AG08396 (cell line): ENCODE measurements at places on chromosomes 4 and X.

GRCh38 chrX:13482746-13483541 lies 86.5 kb upstream of the EGFL6 start:
- no peak for DNase-seq

DNA sequence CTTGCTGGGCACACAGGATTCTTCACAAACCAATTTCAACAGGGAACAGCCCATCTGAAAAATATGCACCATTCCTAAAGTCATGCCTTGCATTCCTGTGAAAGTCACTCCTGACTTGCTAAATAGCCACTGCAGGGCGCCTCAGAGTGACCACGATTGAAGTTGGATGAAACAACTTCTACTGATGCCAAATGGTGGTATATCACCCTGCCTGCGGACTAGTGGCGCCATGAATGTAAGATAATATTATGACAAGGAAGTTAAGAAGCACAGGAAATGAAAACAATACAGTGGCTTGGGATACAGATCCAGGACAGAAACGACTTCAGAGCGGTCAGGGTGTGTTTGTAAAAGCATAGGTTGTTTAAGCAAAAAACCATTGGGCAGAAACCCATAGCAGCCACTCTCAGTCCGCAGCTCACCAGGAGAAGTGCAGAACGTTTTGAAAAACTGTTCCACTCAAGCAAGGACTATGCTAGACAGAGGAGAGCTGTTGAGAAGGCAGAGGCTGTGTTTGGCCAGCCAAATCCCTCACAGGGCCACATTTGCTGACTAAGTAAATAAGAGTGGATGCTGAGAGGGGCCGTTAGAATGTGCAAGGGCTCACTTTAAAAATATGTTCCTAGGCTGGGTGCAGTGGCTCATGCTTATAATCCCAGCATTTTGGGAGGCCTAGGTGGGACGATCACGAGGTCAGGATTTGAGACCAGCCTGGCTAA lies 250.4 kb downstream of the PTTG2 start:
- peak; percentile 18 for DNase-seq

GRCh38 chrX:79139446-79139845 lies 5.0 kb upstream of the GPR174 start:
- DNase-seq, result no peak

DNA sequence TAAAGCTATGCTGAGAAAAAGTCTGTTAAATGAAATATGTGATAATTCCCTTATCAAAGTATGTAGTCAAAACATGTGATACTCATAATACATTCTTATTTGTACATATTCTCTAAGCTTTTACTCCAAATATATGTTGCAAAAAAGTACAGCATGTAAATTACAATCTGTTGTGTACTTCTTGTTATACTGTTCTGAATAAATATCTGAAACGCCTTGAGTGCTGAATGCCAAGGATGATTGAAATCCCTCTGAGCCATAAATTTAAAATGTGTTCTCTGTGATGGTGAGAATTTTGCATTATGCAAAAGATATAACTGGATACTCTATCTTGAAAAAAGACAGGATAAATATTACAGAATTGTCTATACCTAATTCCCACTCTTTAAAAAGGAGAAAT lies 1128.0 kb downstream of the STPG2 start:
- DNase-seq, result no peak

- DNase-seq, result peak; percentile 18
Measured at GRCh38 chr4:120071192-120071795, 4.6 kb upstream of the MAD2L1 start.
